ENCODE measurements at places on chromosomes 3 and 15. TPM values are rescaled to one million over a fixed set of nuclear protein-coding genes. Genes with fewer than 3 reads are reported as not detected.

TMEM108 gene
- not detected for total RNA-seq

DNA sequence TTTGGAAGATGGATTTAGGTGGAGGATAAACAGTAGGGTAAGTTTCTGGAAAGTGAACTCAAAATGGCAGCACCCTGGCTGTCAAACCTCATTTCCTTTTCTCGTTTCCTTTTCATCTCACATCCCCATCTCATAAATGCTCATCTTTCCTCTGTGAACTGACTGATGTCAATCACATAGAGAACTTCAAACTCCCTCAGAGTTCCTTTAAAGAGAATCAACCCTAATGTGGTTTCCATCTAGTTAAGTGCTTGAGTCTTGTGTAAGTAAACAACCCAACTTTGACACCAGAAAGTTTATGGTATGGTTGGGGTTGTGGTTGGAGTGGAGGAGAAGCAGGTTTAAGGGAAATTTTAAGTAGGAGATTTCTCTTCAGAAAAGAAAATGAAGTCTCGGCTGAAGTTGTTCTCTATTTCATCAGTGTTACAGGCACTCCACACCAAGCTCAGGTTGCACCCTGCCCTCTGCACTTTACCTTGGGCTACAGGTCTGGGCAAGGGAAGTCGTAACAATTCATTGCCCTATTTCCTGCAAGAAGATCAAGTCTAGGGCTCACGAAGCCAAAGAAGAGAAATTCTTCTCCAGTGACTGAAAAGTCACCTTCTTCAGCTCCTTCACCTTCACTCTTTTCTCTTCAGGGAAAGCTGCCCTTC lies 34.4 kb upstream of the TNIK start:
- no peak for DNase-seq

- no peaks in the 10 kb centered on the region for H3K27me3 ChIP-seq
- DNase-seq: no peak
- H3K4me3 ChIP-seq: no peak overlapping the region
- H3K4me1 ChIP-seq: no peaks in the 10 kb centered on the region
- no peak overlapping the region for H3K27ac ChIP-seq
Observed at GRCh38 chr3:161540594-161540993, 44.0 kb downstream of the OTOL1 start.

PLA2G4D gene
- not detected for total RNA-seq

CD276 gene
- total RNA-seq: 24.6 TPM

ST3GAL6 gene
- 8.0 TPM for total RNA-seq

- H3K36me3 ChIP-seq: peaks cover 7% of the 10 kb centered on the region
- H3K4me1 ChIP-seq: no peaks in the 10 kb centered on the region
- H3K27ac ChIP-seq: no peak overlapping the region
- H3K27me3 ChIP-seq: no peaks in the 10 kb centered on the region
- no peak overlapping the region for H3K4me3 ChIP-seq
Observed at GRCh38 chr3:52227117-52227516, 1.7 kb upstream of the TLR9 start.

CCR3 gene
- total RNA-seq: not detected

ROPN1 gene
- not detected for total RNA-seq

DNA sequence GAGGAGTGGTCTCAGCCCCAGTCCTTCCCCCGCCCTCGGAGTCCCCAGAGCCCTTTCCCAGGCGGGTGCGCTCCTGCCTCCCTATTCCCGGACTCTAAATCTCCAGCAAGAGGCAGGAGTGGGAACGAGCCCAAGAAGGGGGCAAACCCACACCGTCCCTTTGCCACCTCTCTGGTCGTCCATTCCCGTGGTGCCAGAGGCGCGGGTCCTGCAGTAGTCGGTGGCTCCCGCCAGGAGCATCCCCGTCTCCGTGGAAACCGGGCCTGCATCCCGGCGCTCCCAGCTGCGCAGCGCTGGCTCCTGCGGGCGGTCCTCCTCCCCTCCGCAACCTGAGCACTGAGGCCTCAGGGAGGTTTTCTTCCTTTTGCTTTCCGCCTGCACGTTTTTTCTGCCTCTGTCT lies 44.8 kb downstream of the LHFPL4 start:
- H3K4me1 ChIP-seq: no peaks in the 10 kb centered on the region
- no peaks in the 10 kb centered on the region for H3K27me3 ChIP-seq

- peak overlapping the region; percentile 99 for H3K27ac ChIP-seq
- H3K27me3 ChIP-seq: no peaks in the 10 kb centered on the region
- H3K4me3 ChIP-seq: peak overlapping the region; percentile 46
- H3K4me1 ChIP-seq: peaks cover 53% of the 10 kb centered on the region
- H3K36me3 ChIP-seq: no peaks in the 10 kb centered on the region
Observed at GRCh38 chr3:126356373-126357264, 589 bp downstream of the KLF15 start.

DNA sequence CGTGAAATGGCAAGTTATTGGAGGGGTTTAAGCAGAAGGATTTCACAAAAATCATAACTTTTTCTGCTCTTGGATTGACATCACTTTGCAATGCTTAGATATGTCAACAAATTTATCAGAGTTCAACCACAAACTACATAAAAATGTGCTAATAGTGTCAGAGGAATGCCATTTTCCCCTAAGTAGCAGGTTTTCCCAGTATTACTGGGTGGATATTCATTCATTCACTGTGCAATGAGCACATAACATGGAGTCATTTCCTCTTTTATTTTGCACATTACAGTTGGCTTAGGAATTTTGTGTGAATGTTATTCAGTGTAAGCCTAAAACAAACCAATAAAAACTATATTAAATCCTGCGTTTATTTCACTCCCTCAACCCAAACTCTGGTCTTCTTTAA lies 537.3 kb upstream of the MCTP2 start:
- H3K4me1 ChIP-seq: no peaks in the 10 kb centered on the region
- no peak for DNase-seq
- H3K27me3 ChIP-seq: no peaks in the 10 kb centered on the region
- H3K4me3 ChIP-seq: no peak overlapping the region
- no peak overlapping the region for H3K27ac ChIP-seq

DNA sequence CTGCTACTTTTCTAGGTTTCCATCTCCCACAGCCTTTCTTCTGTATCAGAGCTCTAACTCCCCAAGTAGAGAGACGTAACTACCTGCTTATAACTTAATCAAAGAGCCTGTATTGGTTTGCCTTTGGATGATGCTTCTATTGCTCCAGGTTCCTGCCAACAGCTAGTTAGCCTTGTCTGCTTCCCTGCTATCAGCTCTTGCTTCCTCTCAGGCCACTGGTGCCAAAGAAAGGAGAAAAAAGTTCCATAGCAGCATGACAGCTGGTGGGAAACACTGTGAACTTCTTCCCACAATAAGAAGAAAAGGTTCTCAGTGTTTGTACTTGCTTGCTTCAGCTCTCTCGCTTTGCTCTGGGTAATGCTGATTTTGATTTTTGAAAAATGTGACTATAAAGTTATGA lies 206.6 kb downstream of the GBE1 start:
- no peak overlapping the region for H3K27ac ChIP-seq
- H3K27me3 ChIP-seq: no peaks in the 10 kb centered on the region
- H3K36me3 ChIP-seq: no peaks in the 10 kb centered on the region
- no peak for DNase-seq
- H3K4me3 ChIP-seq: no peak overlapping the region

DNA sequence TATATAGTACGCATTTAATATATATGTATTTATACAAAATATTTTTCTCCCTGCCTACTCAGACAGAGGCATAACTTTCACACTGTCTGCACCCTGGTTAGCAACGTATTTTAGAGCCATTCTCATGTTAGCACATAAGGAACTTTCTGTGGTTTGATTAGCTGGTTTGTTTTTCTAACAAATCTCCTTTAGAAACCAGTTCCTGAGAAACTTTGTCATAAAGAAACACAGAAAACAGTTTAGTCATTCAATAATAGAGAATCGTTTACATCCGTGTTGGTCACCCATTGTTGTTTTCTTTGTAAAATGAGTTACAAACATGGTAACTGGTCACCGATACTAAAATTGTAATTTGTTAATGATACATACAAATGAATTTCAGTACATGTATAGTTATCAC lies 5.9 kb upstream of the NGRN start:
- DNase-seq: no peak
- H3K27ac ChIP-seq: no peak overlapping the region
- H3K27me3 ChIP-seq: no peaks in the 10 kb centered on the region
- no peaks in the 10 kb centered on the region for H3K36me3 ChIP-seq
- H3K4me1 ChIP-seq: peaks cover 5% of the 10 kb centered on the region
- H3K4me3 ChIP-seq: no peak overlapping the region

DNA sequence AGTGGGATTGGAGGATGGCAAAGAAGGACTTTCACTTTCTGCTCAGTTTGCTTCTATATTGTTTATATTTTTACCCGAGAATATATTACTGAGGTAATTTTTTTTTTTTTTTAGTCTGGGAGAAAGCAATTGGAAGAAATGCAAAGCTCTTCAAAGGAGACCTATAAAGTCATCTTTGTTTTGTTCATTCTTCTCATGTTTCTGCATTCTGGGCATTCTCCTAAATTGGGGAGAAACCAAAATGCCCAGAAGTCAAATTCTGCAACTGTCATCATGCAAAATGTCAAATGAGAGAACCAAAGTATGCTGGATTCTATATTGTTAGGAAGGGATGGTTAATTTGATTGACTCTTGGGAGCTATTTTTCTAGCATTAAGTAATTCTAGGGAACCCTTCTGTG lies 168.3 kb upstream of the TSC22D2 start:
- H3K27ac ChIP-seq: no peak overlapping the region
- no peak overlapping the region for H3K4me3 ChIP-seq
- peaks cover 17% of the 10 kb centered on the region for H3K4me1 ChIP-seq
- DNase-seq: no peak
- H3K27me3 ChIP-seq: no peaks in the 10 kb centered on the region
- no peaks in the 10 kb centered on the region for H3K36me3 ChIP-seq
